T-helper 17 cell (primary cell): ENCODE measurements at places on chromosomes 12 and 14. TPM values are rescaled to one million over a fixed set of nuclear protein-coding genes. Genes with fewer than 3 reads are reported as not detected.

DNA sequence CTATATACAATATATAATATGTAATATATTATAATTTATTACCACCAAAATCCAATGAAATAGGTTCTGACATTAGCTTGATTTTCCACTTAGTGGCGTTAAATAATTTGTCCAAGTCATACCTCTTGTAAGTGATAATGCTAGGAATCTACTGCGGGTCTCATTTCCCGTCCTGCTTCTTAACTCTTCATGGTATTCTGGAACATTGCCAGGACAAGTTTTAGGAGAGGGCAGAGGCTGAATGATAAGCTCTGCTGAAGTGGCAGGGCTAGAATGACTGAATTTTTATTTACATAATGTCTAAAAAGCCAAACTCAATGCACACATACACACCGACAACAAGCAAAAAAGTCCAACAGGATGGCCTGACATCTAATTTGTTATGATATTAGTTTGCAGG is 70.4 kb upstream of the PTPRQ start:
- H3K36me3 ChIP-seq, result no peaks in the 10 kb centered on the region
- DNase-seq, result no peak
- H3K27me3 ChIP-seq, result no peaks in the 10 kb centered on the region
- no peaks in the 10 kb centered on the region for H3K4me1 ChIP-seq

GRCh38 chr14:56794088-56794556 is 16.2 kb downstream of the OTX2 start:
- no peaks in the 10 kb centered on the region for H3K36me3 ChIP-seq
- no peaks in the 10 kb centered on the region for H3K4me1 ChIP-seq
- DNase-seq, result no peak
- H3K27me3 ChIP-seq, result peaks cover 61% of the 10 kb centered on the region
- no peak overlapping the region for H3K4me3 ChIP-seq

- DNase-seq, result no peak
- peaks cover 42% of the 10 kb centered on the region for H3K27me3 ChIP-seq
- H3K4me3 ChIP-seq, result no peak overlapping the region
- peaks cover 5% of the 10 kb centered on the region for H3K36me3 ChIP-seq
Observed at GRCh38 chr12:106118-106591, 39.6 kb downstream of the IQSEC3 start.

Gene PTPN11
- 53.7 TPM for total RNA-seq

DNA sequence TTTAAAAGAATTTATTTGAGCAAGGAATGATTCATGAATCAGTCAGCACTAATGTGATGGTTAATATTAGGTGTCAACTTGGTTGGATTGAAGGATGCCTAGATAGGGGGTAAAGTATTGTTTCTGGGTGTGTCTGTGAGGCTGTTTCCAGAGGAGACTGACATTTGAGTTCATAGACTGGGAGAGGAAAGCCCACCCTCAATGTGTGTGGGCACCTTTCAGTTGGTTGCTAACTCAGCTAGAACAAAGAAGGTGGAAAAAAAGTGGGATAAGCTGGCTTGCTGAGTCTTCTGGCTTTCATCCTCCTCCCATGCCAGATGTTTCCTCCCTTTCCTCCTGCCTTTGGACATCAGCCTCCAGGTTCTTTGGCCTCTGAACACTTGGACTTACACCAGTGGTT is 47.2 kb downstream of the TESPA1 start:
- no peak overlapping the region for H3K4me3 ChIP-seq
- no peak for DNase-seq
- H3K27me3 ChIP-seq, result no peaks in the 10 kb centered on the region

DNA sequence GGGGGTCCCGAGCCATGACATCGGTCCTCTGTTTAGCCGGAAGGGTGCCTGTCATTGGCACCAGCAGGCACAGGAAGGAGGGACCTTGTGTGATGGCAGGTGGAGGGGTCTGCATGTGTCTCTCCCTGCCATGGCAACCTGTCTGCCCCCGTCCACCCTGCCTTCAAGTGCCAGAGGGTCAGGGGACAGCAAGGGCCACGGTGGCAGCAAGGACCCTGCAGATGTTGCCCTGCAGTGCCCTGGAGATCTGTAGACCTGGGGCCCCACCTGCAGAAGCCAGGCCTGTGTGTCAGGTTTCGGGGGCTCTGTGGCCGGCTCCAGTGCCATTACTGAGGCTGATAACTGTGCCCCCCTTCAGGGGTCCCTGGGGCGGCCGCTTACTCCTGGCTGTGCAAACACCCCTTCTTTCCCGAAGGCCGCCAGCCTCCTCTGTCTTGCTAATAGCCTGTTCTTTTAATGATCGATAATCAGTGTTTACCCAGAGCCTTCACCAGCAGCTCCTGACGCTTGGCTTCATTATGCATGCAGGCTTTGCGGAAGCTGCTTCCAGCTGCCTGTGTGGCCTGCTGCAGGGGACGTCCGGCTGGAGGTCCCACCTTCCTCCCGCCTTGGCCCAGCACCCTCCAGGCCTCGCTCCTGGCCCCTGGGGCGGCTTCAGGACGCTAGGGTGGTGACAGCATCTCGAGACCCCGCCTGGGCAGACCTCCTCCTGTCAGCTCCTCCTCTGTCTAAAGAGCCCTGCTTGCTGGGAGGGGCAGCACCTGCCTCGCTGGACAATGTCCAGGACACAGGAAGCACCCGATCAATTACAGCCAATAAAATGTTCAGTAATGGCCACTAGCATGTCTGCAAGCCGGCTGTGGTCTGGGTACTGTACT is 153.0 kb downstream of the KIF26A start:
- no peak for DNase-seq
- H3K27ac ChIP-seq, result no peak overlapping the region
- H3K4me3 ChIP-seq, result no peak overlapping the region
- H3K27me3 ChIP-seq, result peaks cover 24% of the 10 kb centered on the region

- no peaks in the 10 kb centered on the region for H3K36me3 ChIP-seq
- no peak for DNase-seq
- no peak overlapping the region for H3K27ac ChIP-seq
- H3K4me3 ChIP-seq, result no peak overlapping the region
- no peaks in the 10 kb centered on the region for H3K27me3 ChIP-seq
Observed at GRCh38 chr12:6424008-6424347, 20.8 kb upstream of the CD27 start.

DNA sequence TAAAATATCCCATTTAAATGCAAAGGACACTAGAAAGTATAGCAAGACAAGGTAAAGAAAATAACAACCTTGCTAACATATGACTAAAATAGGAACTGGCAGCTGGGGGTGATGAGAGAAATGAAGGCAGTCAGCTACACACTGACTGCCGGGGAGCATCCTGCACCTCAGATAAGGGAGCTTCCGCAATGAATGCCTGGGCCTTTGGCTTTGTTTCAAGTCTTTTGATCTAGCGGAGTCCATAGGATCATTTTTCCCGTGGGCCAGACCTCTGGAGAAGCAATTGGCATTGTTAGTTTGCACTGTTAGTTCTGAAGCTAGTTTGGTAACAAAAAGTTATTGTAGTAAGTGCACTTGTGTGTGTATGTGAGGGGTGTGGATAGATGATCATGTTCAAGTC is 639.9 kb downstream of the DIO2 start:
- no peak overlapping the region for H3K4me3 ChIP-seq
- no peaks in the 10 kb centered on the region for H3K4me1 ChIP-seq
- H3K36me3 ChIP-seq, result no peaks in the 10 kb centered on the region

- no peaks in the 10 kb centered on the region for H3K27me3 ChIP-seq
- H3K27ac ChIP-seq, result no peak overlapping the region
- H3K4me3 ChIP-seq, result no peak overlapping the region
- no peaks in the 10 kb centered on the region for H3K36me3 ChIP-seq
- DNase-seq, result no peak
Observed at GRCh38 chr14:53735916-53736315, 220.7 kb downstream of the BMP4 start.
